GM03348 (cell line): ENCODE measurements at places on chromosomes 6 and 20.

DNA sequence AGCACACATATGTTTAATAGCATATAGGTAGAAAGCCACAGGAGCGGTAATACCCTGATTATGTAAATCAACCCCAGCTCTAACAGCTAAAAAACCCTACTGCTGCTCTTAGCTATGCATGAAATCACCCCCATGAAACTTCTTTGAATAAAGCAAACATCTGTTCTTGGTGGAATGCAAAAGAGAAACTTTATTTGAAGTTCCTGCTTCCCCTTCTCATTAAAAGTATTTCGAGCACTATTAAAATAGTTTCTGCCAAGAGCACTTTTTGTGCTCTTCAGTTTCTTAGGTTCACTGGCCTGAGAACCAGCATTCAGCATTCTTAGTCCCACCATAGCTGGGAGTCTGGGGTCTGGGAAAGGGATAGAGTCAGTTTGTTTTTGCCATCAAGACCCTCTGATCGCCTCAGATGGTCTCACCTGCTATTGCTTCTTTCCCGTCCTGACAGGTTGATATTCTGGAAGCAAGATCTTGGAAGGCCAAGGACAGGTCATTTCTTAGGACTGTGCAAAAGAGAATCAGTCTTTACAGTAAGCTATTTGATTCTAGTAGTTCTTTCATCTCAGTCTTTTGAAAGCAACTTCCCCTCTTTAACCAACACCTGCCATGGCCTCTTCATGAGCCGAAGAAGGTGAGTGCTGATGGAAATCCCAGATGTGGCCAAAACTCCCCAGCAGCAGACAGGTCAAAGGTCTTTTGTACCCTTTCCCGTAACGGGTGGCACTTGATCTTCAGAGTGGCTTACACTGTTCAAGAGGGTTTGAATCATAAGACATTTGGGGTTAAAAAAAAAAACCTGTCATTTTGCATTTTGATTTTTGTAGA lies 76.5 kb upstream of the TMEM170B start:
- DNase-seq = no peak

GRCh38 chr6:7684076-7684475 lies 41.8 kb upstream of the BMP6 start:
- DNase-seq = no peak

DNA sequence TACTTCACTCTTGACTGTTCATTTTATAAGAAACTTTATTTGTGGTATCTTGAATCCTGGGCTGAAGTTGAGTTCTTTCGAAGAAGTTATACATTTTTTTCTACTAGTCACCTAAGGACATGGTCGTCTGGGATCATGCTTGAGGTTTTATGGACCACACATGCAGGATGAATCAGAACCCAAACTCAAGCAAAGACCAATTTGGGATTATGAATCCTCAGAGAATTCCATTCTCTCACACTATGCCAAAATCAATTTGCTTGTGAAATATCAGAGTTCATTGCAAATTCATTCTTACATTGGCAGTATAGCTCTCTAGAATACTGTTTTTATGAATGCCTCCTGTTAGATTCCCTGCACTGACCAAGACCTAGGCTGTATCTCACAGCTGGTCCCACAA lies 114.3 kb upstream of the HDAC2 start:
- peak; percentile 52 for DNase-seq

DNA sequence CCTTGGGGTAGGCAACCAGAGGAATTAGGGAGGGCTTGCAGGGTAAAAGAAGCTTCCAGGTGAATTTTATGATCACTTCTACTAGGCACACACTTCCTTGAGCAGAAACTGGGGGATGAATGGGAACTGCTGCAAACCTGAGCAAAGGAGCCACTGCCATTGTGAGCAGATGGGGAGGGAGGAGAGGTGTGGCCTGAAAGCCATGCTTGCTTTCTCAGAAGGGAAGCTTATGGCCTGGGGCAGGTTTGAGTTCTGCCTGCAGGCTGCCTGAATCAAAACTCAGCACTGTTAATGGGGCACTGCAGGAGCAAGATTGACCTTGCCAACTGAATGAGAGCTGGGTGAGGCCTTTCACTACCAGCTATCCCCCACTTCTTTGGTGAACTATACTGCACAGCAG lies 328.1 kb downstream of the NKAIN2 start:
- no peak for DNase-seq
